ENCODE measurements at places on chromosomes 1 and 21.

GRCh38 chr1:87787551-87787950, 458.9 kb downstream of the LMO4 start:
- DNase-seq = peak; percentile 14

DNA sequence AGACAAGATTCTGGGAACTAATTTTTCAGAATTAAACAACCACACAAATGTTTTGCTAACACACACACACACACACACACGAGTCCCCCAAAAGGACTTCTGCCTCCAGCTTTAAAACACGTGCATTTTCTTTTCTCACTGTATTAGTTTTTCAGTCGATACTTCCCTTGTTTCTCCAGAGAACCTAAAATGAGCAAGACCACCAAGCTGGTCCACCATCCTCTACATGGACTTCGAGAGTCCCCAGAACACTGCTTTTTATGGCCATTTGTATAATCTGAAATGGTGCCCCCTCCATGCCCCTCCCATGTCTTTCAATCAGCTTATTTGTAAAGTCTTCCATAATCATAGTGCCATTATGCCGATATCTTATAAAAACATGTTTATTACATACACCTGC, 10.8 kb upstream of the CHI3L2 start:
- DNase-seq = no peak

GRCh38 chr1:87719658-87720057, 391.0 kb downstream of the LMO4 start:
- no peak for DNase-seq

DNA sequence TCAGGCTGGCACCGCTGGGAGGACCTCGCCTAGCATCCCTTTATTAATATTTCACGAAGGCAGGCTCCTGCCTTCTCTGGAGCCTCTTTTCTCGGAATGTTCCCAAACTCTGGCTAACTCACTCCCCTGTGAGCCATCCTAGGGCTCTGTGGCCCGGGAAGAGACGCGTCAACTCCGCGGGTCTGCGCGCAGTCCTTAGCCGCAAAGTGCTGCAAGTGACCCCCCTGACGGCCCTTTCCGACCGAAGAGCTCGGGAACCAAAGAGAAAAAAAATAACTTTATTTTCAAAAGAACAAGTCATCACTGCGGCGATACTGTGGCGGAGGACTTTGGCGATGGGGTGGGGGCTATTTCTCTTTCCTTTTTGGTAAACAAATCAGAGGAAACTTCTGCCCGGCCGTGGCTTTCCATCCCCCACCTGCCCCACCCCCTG, 14.6 kb downstream of the NR5A2 start:
- no peak for DNase-seq

DNA sequence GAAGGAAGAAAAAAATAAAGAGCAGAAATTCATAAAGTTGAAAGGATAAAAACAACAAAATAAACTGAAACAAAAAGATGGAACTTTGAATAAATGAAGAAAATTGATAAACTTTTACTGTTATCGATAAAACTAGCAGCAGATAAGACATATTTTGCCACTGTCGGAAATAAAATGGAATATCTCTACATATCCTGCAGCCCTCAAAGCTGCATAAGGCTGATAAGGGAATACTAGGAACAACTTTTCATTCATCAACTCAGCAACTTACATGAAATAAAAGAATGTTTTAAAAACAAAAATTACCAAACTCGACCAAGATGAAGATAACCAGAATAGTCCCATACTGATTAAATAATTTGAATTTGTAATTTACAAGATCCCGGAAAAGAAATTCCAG, 48.0 kb upstream of the GRIK1 start:
- no peak for DNase-seq

Measured in fibroblast of skin of scalp (primary cell).